Sigmoid colon (tissue), 7 donors: ENCODE measurements at places on chromosomes 5 and 9. TPM values are rescaled to one million over a fixed set of nuclear protein-coding genes. Genes with fewer than 3 reads are reported as not detected.

The IFNK gene
- not detected for total RNA-seq

The SPINK1 gene
- not detected for total RNA-seq

The ZNF454 gene
- total RNA-seq: 2.9 TPM

The PCDHB2 gene
- total RNA-seq: 2.6 TPM

The SHOC1 gene
- total RNA-seq: not detected

The SPATA9 gene
- not detected for total RNA-seq

The LRRC14B gene
- total RNA-seq: not detected

The PTBP3 gene
- 24.6 TPM for total RNA-seq

The KCTD16 gene
- 0.71 TPM for total RNA-seq

DNA sequence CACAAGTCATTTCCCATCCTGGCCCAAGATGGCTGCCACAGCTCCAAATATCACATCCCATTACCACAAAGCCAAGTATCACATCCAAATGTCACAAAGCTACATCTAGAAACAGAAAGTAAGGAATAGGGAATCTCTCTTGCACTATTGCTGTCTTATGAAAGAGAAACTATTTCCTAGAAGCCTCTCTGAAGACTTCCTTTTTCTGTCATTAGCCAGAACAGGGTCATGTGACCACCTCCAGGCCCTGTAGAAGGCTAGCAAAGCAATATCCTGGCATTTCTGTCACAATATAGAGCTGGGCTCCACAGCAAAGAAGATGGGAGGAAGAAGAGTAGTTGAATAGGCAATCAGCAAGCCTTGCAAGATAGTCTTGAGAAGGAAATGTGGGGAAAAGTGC lies 99.2 kb downstream of the SH3TC2 start:
- DNase-seq: peak; percentile 54

GRCh38 chr5:149424371-149425315 lies 45.6 kb upstream of the IL17B start:
- DNase-seq: no peak

DNA sequence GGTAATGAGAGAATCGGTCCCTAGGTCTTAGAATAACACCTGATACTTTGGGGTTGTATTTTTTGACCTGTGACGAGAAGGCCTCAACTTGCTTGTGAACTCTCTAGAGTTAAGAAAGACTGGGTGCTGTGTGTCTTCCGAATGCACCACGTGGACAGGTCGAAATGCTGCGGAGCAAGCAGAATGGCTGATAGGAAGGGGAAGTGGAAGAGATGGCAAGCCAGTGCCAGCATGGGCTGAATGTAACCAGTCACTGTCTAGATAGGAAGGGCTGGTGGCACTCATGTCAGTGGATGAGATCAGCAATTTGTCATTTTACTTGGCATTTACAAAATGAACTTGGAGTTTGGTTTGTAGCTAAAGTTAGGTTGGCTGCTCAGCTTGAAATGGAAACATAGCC lies 5.6 kb downstream of the OTULINL start:
- DNase-seq: peak; percentile 79

GRCh38 chr9:109604781-109605180 lies 106.7 kb upstream of the PTPN3 start:
- no peak for DNase-seq

- no peak for DNase-seq
These were observed 801.0 kb upstream of the NUDT12 start for GRCh38 chr5:104363567-104363966.

DNA sequence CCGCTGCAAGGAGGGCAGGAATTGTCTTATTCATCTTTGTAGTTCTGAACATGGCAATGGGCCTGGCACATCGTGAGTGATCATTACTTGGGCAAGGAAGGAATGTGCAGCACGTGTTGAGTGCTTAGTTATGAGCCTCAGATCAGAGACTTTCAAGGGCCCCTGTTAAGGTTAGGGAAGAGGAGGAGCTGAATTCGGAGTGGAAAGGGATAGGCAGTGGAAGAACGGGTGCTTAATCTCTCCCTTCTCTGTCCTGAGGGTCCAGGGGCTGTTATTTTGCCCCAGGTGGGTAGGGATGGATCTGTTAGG lies 59.5 kb upstream of the RARS1 start:
- DNase-seq: no peak

DNA sequence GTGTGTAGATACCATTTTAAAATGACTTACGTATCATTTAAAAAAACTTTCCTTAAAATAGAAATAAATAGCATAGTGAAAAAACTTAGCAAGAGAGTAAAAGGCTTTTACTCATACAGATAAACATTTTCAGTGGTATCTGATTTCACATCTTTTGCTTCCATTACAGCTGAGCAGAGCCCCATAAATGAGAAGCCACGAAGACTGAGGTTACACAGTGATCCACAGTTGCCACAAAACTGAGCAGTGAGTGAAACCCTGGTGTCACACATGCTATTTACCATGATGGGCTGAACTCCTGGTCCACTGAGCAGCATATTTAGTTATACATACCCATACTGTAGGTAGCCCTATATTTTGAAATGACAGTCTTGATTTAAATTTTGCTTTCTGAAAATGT lies 401.2 kb downstream of the KIAA0825 start:
- no peak for DNase-seq

GRCh38 chr5:112555197-112555596 lies 136.1 kb upstream of the EPB41L4A start:
- DNase-seq: no peak

DNA sequence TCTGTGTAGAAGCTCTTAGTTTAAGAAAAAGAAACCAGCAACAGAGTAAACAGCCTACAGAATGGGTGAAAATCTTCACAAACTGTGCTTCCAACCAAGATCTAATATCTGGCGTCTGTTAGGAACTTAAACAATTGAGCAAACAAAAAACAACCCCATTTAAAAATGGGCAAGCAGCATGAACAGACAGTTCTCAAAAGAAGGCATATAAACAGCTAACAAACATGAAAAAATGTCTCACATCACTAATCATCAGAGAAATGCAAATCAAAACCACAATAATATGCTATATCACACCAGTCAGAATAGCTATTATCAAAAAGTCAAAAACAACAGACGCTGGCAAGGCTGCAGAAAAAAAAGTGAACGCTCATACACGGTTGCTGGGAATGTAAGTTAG lies 83.7 kb upstream of the CCDC152 start:
- DNase-seq: no peak

- DNase-seq: no peak
These were observed 164.9 kb downstream of the PBX3 start for GRCh38 chr9:125911861-125912644.

DNA sequence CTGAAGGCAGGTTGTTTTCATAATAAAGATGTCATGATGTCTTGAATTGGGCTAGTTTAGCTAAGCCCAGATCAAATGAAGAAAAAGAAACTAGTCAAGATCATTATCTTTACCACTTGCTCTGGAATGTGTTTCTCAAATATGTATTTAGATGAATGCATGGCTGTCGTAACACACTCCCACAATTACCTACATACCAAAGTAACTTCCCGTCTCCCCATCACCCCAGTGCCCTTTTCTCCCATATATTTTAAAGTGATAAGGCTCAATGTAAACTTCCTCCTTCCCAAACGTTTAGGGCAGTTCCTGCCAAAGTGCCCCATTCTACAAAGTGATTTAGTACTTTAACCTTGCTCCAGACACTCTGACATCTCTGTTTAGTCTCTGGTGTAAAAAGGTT lies 61.4 kb downstream of the SLC1A3 start:
- DNase-seq: no peak

DNA sequence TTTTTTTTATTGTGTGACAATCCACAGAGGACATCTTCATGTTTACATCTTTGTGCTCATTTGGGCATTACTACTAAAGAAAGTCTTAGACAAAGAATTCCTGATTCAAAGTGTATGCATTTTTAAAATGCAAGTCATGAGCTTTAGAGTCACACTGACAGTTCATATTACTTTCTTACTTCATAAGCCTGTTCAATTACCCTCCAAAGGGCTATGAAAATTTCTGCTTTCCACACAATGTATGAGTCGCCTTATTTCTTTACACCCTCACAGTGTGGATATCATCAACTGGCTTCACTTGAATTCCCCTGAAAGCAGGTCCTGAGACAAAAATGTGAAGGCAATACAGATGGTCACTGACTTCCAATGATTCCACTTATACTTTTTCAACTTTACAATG lies 280.4 kb upstream of the PTGER4 start:
- no peak for DNase-seq

DNA sequence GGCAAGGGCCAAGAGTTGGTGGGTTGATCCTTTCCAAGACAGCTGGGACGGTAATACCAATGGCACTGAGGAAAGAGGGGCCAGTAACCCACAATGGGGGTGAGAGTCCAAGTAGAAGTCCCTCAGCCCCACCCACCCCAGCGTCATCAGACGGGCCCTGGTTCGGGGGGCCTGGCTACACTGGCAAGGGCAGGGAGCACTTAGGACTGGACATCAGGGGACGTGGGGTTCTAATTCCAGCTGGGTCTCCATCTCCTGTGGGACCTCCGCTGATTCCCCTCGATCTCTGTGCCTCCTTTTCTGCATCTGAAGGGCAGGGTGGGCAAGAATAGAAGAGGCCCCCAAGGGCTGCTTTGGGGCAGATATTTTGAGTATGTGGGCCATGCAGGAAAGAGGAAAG lies 53.5 kb upstream of the FCN1 start:
- peak; percentile 26 for DNase-seq

- no peak for DNase-seq
These were observed 104.9 kb downstream of the KLHL3 start for GRCh38 chr5:137630972-137631370.

DNA sequence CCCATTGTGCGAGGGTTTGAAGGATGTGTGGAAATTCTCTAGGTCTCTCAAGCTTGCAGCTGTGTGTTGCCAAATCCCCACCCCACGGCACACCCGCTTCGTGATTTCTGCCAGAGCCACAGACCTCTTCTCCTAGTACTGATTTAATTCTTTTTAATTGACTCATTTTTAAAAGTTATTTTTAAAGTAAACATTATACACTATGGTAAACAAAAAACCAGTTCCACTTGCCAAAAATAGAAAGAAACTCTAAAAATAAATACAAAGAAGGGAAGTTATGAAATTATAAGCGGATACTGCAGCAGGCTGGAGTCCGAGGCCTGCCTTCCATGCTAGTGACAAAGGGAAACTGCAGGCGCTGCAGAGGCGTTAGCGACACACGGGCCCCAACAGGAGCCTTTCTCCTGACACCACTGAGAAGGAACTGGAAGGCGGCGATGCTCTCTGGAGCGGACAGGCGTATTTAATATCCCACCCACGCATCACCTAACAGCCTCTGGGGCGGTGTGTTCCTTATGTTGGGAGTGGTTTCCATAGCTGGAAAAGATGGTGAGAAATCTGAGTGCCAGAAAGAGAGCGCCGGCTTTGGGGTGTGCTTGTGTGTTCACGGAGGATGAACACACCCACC lies 122.5 kb downstream of the COL23A1 start:
- DNase-seq: peak; percentile 80

DNA sequence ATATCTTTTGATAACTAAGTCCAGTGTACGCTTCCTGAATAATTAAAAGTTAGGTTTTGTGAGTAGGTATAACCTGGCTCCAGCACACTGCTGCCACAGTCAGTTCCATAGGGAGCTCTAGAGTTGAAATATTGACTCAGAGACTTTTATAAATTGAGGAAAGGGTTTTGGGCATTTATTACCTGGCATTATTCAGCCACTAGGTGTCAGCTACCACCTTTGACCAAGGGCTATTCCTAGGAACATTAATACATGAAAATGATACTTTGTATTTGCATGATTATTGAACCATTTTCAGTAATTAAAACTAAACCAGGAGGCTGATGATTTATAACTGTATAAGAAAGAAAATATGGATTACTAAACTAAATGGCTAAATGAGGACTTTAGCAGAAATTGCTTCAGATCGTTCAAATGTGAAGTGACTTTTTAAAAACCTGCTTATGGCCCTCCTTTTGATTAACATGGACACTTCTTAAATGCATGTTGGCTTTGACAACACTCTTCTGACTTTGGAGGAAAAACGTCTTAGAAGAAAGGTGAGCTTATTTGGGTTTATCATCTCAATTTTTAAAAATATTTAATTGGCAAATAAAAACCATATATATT lies 83.0 kb downstream of the SMC2 start:
- DNase-seq: no peak

DNA sequence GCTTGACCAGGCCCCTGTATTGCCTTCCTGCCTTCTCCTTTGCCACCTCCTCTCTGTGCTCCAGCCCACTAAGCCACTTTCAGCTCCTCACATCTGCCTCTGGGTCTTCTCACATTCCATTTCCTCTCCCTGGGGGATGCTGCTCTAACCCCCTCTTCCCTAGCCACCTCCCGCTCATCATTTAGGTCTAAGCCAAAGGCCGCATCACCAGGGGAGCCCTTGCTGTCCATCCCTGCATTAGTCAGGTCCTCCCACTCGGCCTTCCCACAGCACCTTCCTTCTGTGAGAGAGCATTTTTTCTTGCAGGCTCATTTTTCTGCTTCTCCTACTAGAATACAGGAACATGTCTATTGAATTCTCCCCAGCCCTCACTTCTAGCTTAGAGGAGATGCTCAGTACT lies 72.6 kb upstream of the GALNT10 start:
- no peak for DNase-seq

GRCh38 chr5:153816870-153817269 lies 221.8 kb downstream of the FAM114A2 start:
- DNase-seq: no peak

- no peak for DNase-seq
These were observed 113.8 kb upstream of the ANKRD55 start for GRCh38 chr5:56346741-56347535.

DNA sequence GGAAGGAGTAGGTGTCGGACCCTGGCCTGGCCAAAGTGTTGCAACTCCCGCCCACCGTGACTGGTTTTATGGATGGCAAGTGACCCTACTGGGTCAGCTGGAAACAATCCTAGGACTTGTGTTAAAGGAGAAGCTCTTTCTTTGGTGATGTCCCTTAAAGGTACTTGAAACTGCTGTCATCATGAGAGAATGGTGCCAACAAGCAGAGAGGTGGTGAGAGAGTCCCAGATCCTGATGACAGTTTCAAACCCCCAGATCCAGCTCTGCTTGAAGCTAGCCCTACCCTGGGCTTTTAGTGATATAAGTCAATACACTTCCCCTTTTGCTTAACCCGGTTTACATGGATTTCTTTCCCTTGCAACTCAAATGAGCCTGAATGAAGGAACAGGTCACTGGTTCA lies 72.5 kb upstream of the UBTD2 start:
- DNase-seq: no peak

GRCh38 chr5:74316064-74316603 lies 324.4 kb downstream of the ENC1 start:
- no peak for DNase-seq
